ENCODE measurements at places on chromosomes 13 and 19. TPM values are rescaled to one million over a fixed set of nuclear protein-coding genes. Genes with fewer than 3 reads are reported as not detected.
A peak's percentile ranks its signal among the peaks of the same experiment; 100 is the strongest.

The HSH2D gene
- total RNA-seq, result 2.2 TPM

The ZNF709 gene
- total RNA-seq, result 1.4 TPM

DNA sequence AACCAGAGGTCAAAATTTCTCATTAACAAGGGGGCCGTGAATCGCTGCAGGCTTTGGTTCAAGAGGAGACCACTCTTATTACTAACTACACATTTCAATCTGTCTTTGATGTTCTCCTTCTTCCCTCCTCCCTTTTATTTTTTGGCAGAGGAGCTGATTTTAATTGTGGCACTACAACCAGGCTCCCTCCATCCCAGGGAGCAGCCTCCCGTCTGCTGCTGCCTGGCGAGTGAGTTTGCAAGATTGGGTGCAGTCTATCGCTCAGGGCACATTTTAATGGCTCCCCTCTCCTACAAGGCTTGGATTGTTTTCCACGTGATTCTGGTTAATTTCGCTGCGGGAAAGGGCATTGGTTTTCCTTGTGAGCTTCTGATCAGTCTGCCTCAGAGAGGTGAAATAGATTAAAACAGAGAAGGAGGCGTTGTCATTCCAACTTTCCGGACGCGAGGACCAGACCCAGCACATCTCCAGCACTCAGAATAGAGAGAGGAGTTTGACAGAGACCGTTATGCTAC lies 81.4 kb downstream of the KCTD15 start:
- no peak for DNase-seq

GRCh38 chr19:12669270-12670158 lies 2.9 kb downstream of the WDR83 start:
- DNase-seq, result no peak

- DNase-seq, result no peak
Measured at GRCh38 chr19:10339380-10339960, at the start of gene ICAM3. ICAM3 (minus strand) TSS chr19:10339624; CDS start chr19:10339614, 10 bp downstream.

- DNase-seq, result no peak
Measured at GRCh38 chr13:35481777-35482176, 5.3 kb upstream of the MAB21L1 start.

- DNase-seq, result peak; percentile 31
Measured at GRCh38 chr13:103883164-103883563, 816.9 kb upstream of the SLC10A2 start.

GRCh38 chr13:25375727-25376358 lies 4.1 kb downstream of the ATP8A2 start:
- DNase-seq, result no peak

- no peak for DNase-seq
Measured at GRCh38 chr13:46087481-46087880, 17.4 kb downstream of the CPB2 start.

GRCh38 chr19:35714601-35715354 lies 3.0 kb upstream of the KMT2B start:
- no peak for DNase-seq

- no peak for DNase-seq
Measured at GRCh38 chr13:104875038-104875754, 1660.3 kb downstream of the EFNB2 start.

GRCh38 chr13:26343816-26344215 lies 89.9 kb downstream of the CDK8 start:
- DNase-seq, result no peak

GRCh38 chr13:106484537-106485193 lies 50.8 kb downstream of the EFNB2 start:
- no peak for DNase-seq

Data from thoracic aorta (tissue), 2 donors.